ENCODE measurements at places on chromosomes 4 and X.

DNA sequence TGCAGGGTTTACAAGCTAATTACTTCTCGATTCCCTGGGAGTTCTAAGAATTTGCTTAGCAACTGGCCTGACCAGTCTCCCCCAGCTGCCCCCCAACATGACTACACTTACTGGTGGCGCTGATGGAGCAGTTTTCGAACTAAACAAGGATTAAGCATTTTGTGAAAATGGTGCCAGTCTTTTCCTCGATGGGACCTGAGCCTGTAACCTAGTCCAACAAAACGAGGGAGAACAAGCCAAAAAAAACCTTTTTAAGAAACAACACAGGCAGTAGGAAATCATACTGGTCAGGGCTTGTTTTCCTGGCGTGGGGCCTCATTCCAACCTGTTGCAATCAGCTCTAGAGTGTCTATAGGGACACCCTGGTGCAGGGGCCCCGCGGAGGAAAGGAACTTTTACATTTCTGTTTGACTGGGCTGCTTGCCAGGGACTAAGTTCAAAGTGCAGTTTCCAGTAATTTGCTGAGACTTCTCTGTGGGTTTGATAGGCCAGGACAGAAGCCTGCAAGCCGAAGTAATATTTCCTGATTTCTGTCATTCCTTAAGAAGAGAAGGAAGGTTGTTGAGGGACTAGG is 158.7 kb downstream of the SPRY1 start:
- DNase-seq = no peak

- no peak for DNase-seq
These were observed 6.6 kb downstream of the FGFR3 start for GRCh38 chr4:1799387-1800375.

GRCh38 chrX:1213971-1214370 is 1.5 kb upstream of the CRLF2 start:
- no peak for DNase-seq

GRCh38 chr4:24197955-24198354 is 308.1 kb upstream of the PPARGC1A start:
- DNase-seq = no peak

DNA sequence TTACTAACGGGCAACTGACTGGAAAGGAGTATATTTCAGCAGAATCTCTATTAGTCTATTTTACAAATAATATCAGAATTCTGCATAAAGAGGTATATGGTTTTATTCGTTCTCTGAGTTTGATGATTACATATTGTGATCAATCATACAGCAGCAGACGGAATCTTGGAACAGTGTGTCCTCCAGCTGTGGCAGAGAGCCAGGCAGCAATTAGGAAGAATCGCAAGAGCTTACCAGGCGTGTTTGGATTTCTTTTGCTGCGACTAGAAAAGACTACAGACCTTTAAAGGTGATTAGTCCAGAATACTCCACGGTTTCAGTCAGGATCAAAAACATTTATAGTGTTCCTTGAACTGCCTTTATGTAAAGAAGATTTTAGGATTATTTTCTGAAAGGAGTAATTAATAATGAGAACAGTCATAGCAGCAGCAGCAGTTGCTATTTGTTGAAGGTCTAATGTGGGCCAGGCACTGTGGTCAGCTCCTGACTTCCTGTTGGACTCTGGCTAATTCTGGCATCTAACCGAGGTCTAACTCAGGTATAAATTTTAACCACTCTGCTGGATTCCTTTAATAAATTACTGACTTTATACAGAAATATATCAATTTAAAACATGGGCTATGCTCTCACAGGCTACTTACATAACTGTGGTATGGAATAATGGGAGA is 225.3 kb upstream of the CXorf66 start:
- no peak for DNase-seq

- no peak for DNase-seq
These were observed 273.5 kb downstream of the TMA16 start for GRCh38 chr4:163768014-163768413.

- no peak for DNase-seq
These were observed 24.3 kb downstream of the AWAT2 start for GRCh38 chrX:70025464-70025863.

All from NCI-H345 (cell line).